Psoas muscle (tissue), 8 donors: ENCODE measurements at places on chromosomes 1 and 21. TPM values are rescaled to one million over a fixed set of nuclear protein-coding genes. Genes with fewer than 3 reads are reported as not detected.

DNA sequence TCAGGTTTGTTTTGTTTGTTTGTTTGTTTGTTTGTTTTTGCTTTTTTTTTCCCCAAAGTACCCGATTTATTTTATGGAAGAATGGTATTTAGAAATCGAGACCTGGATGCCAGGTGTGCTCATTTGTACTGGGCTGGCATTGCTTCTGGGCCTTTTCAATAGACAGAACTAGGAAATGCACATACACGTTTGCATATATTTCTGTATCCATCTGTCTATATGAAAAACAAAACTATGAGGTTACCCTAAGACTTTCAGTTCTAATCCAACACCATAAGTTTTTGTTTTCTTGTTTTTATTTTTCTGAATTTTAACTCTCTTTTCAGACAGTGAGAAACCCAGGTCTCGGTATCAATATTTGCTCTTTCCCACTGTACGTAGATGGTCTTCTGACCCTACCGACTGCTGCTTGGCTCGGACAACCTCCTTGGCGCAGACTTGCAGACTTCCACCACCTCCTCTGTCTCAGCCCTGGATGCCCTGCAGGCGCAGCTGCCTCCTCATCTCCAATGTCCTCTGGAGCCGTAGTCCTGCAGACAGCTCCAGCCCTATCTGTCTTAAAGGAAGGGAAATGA lies 171.7 kb downstream of the NEK7 start:
- H3K27me3 ChIP-seq: no peaks in the 10 kb centered on the region
- H3K36me3 ChIP-seq: no peaks in the 10 kb centered on the region
- DNase-seq: no peak

DNA sequence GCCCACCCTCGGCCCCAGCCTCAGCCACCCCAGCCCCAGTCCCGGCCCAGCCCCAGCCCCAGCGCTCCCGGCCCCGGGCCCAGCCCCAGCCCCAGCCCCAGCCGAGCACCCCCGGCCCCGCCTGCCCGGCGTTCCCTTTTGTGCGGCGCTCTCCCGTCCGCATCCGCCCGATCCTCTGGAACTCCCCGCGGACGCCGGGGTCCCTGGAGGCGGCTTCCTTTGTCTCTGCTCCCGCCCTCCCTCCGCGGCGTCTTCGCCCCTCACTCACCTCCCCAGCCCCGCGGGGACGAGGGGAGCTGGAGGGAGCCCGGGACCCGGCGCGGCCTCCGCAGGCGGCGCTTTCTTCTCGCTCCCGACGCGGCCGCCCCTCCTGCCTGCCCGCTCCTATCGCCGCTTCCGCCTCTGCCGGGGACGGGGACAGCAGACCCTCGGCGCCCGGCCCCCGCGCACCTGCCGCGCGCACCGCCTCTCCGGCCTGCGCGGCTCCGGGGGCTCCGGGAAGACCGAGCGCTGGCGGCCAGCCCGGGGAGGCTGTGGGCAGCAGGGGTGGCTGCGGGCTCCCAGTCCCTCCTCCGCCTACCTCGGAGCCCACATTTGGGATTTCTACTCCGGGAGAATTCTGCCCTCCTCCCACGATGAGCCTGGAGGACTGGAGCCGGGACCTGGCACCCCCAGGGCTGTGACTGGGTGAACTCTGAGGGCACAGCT lies 14.0 kb downstream of the AGRN start:
- peaks cover 11% of the 10 kb centered on the region for H3K4me1 ChIP-seq
- DNase-seq: no peak
- H3K36me3 ChIP-seq: no peaks in the 10 kb centered on the region
- H3K4me3 ChIP-seq: peak overlapping the region; percentile 54
- H3K27me3 ChIP-seq: peaks cover 10% of the 10 kb centered on the region

- H3K4me3 ChIP-seq: no peak overlapping the region
- H3K4me1 ChIP-seq: peaks cover 38% of the 10 kb centered on the region
- peak; percentile 76 for DNase-seq
- H3K27ac ChIP-seq: peak overlapping the region; percentile 71
Measured at GRCh38 chr1:61253059-61253735, 170.8 kb downstream of the NFIA start.

GRCh38 chr1:10213186-10213705 lies 2.9 kb downstream of the KIF1B start:
- no peaks in the 10 kb centered on the region for H3K27me3 ChIP-seq
- peaks cover 48% of the 10 kb centered on the region for H3K4me1 ChIP-seq
- H3K36me3 ChIP-seq: no peaks in the 10 kb centered on the region
- peak overlapping the region; percentile 99 for H3K27ac ChIP-seq

DNA sequence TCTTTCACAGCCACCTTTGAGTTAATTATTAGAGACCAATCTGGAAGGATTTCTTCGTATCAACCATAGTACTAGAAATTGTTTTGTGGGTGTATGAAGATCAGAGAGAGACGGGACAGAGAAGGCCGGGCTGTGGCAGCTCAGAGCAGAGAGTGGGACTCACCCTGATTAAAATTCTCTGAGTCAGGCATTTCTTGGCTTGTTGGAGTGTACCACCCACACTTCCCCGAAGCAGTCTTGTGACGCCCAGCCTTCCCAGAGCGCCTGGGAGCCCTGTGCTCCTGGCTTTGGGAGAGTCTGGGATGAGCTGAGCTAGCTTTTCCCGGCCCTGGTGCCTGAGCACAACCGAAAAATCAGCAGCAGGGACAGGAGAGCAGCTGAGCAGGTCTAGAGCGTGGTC lies 19.4 kb downstream of the PLEKHM2 start:
- peak overlapping the region; percentile 94 for H3K27ac ChIP-seq
- no peaks in the 10 kb centered on the region for H3K27me3 ChIP-seq
- H3K4me3 ChIP-seq: peak overlapping the region; percentile 5
- H3K36me3 ChIP-seq: no peaks in the 10 kb centered on the region
- DNase-seq: peak; percentile 82

GRCh38 chr1:31617916-31618746 lies 642 bp downstream of the HCRTR1 start:
- peak overlapping the region; percentile 71 for H3K4me3 ChIP-seq
- H3K36me3 ChIP-seq: no peaks in the 10 kb centered on the region
- peaks cover 24% of the 10 kb centered on the region for H3K27me3 ChIP-seq
- peak; percentile 43 for DNase-seq

- no peak overlapping the region for H3K27ac ChIP-seq
- no peak for DNase-seq
- no peaks in the 10 kb centered on the region for H3K27me3 ChIP-seq
- H3K4me3 ChIP-seq: no peak overlapping the region
Measured at GRCh38 chr1:230399321-230400006, 26.7 kb downstream of the PGBD5 start.

GRCh38 chr1:7262611-7263010 lies 477.4 kb downstream of the CAMTA1 start:
- H3K27me3 ChIP-seq: peaks cover 29% of the 10 kb centered on the region
- no peaks in the 10 kb centered on the region for H3K36me3 ChIP-seq

DNA sequence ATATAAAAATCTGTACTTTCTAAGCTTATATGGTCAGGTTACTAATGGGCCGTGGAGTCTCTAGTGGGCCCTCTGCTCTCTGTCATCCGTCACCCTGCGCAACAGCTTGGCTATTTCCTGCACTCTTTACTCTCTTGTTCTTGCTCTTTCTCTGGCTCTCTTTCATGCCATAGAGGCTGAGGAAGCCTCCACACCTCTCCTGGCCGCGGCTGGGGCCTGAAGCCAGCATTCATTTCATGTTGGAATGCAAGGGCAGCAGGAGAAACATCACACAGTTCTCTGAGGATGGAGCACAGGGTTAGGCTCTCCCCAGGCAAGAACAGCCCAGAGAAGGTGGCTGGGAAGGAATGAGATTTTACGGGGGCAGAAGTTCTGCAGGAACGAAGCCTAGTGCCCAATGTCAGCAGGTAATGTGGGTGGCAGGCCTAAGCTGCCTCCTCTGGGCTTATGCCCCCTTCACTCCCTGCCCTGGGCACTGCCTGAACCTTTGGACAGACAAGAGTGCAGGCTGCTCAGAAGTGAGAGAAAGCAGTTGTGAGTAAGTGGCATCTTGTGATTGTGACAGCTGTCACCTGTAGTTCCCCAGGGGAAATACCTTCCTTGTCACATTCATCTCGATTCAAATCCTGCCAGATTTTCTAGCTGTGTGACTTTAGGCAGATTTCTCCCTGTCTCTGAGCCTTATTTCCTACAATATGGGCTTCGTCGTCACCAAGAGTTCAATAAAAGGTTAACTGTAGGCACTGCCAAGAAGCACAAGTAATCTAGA lies 3.6 kb upstream of the FHAD1 start:
- H3K36me3 ChIP-seq: no peaks in the 10 kb centered on the region
- H3K4me3 ChIP-seq: no peak overlapping the region
- no peaks in the 10 kb centered on the region for H3K27me3 ChIP-seq
- H3K27ac ChIP-seq: no peak overlapping the region

DNA sequence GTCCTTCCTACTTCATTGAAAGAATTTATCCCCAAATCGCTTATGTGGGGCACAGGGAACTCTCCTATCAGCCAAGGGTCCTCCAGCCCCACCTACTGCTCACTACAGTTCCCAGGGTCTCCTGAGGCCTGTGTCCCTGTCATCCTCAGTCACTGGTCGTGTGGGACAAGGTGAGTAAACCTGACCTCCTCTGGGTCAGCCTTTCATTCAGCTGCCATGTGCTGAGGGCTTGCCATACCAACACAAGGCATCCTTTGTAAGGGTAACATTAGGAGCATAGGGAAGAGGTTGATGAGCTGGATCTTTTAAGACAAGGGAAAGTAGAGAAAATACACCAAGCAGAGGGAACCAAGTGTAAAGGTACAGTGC lies 11.2 kb upstream of the SNAPIN start:
- peaks cover 50% of the 10 kb centered on the region for H3K4me1 ChIP-seq
- peaks cover 45% of the 10 kb centered on the region for H3K36me3 ChIP-seq
- no peak for DNase-seq
- no peak overlapping the region for H3K4me3 ChIP-seq

Gene ADGRB2
- total RNA-seq: 1.8 TPM

Gene C1orf141
- total RNA-seq: not detected

Gene SYT14
- not detected for total RNA-seq

Gene MYBPH
- total RNA-seq: 563 TPM

Gene ELAVL4
- total RNA-seq: not detected

Gene BTBD19
- 1.8 TPM for total RNA-seq

Gene CTH
- 2.0 TPM for total RNA-seq

Gene CRP
- not detected for total RNA-seq
